Activated T-cell treated with anti-CD3 and anti-CD28 coated beads, Interleukin-2, amount 50 U/mL, for 48 hours (primary cell): ENCODE measurements at places on chromosomes 1 and 21.

DNA sequence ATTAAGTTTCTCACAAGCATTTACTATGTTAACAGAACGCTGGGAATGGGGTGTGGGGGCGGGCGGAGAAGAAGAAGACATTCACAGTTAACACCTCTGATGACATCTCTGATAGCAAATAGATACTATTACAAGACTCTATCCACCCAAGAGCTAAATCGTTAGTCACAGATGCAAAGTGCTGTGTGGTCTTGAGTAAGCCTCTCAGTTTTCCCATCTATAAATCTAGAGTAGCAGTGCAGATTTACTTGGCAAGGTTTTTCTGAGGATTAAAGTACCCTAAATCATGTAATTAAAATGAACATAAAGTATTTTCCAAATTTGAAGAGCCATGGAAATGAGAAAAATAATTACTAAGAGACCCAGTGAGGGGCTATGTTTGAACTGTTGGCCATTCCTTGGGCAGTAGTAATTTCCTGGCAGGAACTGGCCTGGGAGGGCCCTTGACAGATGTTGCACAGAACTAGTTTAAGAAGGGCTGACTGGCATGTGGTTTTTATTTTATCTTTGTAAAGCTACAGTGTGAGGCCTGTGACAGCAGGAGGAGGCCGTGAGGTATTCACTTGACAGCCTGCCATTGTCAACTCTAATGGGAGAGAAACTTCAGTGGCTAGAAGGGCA, 58.7 kb upstream of the APOBEC4 start:
- DNase-seq, result no peak

DNA sequence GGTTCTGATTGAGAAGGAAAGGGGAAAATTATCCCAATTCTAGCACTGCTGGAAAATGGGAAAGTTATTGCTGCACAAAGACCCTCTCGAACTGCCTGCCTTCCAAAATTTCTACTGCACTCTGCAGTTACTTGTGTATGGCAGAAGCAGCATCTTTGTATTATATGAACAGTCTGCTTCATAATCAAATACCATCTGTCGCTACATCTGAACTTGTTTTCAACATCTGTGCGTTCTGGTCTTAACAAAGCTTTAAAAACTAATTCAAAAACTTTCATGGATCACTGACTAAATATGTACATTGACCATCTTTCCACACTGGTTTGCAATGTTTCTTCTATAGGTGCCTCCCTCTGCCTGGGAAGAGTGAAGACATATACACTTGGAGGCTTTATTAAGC, 79.2 kb downstream of the PROX1 start:
- DNase-seq, result no peak

DNA sequence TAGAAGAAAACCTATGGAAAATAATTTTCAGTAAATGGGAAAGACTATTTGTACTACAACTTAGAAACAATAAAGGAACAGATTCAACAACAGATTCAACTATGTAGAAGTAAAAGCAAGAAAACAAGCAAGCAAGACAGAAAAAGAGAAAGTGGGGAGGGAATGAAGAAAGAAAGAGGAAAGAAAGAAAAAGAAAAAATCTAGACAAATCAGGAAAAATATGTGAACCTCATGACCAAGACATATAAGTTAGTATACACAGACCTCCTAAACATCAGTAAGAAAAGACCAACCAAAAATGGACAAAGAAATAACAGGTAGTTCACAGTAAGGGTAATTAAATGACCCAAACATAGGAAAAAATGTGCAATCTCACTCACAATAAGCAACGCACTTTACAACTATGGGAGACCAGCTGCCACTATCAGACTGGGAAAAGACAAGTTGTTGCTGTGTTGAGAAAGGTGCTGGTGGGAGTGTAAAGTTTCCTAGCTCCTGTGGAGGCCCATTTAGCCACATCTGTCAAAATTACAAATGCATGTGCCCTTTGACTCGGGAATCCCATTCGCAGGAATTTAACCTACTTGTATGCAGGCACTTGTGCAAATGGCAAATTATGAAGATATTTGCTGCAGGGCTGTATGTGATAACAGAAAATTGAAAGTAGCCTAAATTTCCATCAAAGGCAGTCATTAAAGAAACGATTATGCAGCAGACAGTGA, 13.9 kb upstream of the MAP3K21 start:
- no peak for DNase-seq

GRCh38 chr21:46295177-46295770, 9.1 kb downstream of the YBEY start:
- DNase-seq, result no peak

DNA sequence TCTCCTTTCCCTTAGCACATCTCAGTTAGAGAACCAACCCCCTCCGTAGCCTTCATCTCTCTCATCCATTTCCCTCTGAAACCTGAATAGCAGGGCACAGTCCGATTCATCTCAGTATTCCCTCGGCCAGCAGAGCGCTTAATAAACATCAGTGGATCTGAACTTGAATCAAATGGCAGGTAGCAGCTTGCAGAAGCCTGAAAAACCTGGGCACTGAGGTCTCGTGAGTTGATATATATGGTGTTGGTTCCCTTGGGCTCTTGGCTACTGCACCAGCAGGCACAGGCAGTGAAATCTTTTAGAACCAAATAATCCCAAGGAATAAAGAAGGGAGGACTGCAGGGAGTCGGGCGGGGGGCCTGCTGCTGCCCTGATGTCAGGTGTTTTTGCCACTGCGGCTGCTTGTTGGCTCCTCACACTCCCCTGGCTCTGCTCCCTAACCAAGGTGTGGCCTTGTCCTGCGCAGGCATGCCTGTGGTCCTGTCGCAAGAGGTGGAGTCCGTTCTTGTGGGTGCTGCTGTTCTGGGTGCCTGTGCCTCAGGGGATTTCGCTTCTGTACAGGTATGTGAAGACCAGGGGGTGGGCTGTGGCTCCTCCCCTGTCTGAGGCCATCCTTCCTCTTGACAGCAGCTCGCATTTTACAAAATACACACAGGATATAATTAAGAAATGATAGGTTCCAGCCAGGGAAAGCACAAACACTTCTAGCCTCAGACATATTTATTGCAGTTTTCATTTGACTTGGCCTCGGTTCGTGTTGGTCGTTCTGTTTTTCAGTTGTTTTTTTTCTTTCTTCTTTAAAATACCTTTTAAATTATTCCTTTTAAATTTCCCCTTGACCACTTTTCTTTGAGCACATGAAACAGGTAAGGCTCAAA, 140.9 kb upstream of the HOOK1 start:
- no peak for DNase-seq

GRCh38 chr1:33966346-33967141, 102.7 kb downstream of the HMGB4 start:
- no peak for DNase-seq

DNA sequence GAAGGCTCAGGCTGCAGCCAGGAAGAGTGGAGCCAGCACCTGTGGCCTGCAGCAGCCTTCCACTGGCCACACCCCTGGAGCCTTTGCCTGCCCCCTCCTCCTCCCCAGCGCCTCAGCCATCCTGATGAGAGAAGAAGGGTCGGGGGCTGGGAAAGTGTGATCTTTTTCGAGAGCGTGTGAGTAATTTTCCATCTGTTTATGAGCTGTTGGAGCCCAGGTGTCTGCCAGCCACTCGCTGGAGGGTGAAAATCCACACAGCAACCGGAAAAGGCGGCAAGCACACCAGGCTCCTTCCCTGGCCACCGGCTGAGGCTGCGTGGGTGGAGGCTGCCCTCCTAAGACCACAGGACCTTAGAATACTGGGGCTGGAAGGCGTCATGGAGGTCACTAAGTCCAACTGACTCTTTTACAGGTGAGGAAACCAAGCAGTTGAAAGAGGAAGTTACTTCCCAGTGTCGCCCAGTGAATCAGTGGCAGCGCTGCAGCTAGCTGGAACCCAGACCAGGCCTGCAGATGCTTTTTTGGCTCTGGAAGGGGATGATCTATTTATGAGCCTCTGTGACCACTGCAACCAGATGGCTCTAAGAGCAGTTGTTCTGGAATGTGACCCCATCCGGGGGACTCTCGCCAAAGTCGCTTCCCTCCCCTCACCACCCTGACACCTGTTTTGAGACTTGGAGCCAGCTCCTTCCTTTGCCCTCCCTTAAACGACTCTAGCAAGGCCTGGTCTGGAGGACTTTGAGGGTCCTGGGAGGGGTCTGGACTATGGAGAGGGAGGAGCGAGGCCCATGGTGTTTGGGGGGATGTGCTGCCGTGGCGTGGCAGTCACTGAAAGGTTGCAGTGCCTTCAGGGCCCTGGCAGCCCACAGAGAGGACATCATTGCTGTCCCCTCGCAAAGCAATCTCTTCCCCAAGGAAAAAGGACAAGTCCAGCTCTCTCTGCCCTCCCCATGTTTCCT, 54.5 kb downstream of the LGR6 start:
- DNase-seq, result no peak
